ENCODE measurements at places on chromosomes 7 and 10.

DNA sequence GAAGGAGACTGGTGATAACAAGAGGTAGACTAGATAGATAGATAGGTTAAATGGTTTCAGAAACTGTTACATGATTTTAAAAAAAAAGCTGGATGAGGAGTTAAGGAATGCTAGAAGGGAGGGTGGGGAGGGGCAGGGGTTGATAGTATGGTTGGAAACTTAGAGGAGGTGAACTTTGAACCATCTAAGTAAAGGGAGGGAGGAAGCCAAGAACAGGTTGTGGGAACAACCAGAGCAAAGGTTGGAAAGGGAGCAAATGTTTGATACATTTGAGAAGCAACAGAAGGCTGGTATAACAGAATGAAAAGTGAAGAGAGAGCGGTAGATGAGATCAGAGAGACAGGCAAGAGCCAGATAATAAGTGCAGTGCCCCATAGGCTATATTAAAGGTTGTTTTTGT, 224.8 kb downstream of the FOXP2 start:
- no peak for DNase-seq

GRCh38 chr7:55345292-55345691, 19.8 kb upstream of the LANCL2 start:
- DNase-seq: no peak

- no peak for DNase-seq
Measured at GRCh38 chr7:108384716-108385483, 71.3 kb downstream of the NRCAM start.

DNA sequence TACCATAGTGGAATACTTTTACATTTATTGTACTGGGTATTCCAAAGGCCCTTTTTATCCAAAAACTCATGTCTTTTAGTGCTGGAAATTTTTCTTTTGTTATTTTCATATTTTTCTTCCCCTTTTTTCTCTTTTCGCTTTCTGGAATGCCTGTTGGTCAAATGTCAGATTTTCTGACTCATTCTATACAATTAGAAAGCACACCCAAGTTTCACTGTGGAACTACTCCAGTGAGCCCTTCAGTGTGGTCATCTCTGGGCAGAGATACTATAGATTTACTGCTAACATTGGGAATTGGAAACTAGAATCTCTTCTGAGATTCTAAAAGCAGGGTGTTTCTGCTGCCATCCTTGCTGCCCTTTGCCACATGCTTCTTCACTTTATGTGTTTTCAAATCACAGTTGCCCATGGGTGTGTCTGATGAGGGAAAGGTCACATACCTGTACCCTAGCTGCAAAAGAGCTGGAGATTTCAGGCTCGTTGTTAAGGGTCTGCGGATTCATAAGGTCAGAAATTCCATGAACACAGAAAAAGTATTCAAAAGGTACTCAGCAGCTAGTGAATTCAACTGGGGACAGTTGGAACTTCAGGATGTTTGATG, 5.6 kb upstream of the WASL start:
- no peak for DNase-seq

DNA sequence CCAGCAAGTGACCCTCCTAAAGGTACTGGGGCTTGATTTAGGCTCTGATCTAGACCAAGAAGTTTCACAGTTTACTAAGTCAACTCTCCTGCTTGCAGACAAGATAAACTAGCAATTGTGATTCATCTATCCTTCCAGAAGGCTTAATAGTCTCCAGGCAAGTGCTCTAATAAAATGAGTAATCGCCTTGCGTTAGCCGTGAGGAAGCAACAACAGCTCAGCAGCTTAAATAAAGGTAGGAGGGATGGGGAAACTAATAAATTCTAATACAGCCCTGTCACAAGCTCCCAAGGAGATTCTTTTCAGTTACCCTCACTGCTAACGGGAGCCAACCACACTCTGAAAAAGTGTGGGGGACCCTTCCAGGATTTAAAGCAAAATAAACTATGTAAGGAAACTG, 48.4 kb downstream of the FRMD4A start:
- no peak for DNase-seq

- DNase-seq: peak; percentile 6
Measured at GRCh38 chr7:36440880-36441279, 51.2 kb downstream of the ANLN start.

DNA sequence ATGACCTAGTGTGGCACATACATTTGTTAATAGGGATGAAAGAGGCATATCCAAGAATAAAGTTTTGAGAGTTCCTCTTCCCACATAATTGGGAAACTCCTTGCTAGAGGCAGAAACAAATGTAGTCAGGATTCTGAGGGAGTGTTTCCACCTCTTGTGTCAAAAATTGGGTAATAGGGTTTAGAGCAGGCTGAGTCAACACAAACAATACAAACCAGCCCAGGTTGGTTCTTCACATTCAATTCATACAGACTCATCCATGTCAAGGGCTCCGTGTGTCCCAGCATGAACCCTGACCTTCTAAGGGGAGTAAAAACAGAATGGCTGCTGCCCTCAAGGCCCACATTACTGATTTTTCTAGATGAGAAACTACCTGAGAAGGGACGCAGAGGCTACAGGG, 75.3 kb downstream of the GLI3 start:
- DNase-seq: no peak
